ENCODE measurements at places on chromosomes 5 and 9.

GRCh38 chr5:160229190-160229742 is at the start of gene FABP6:
Gene FABP6 (plus strand): TSS chr5:160229506. CDS start chr5:160229558, 52 bp downstream.
- no peak for DNase-seq

GRCh38 chr5:14420101-14420811 is 161.3 kb upstream of the OTULINL start:
- DNase-seq = no peak

- DNase-seq = no peak
Observed at GRCh38 chr5:116769470-116769869, 194.8 kb upstream of the SEMA6A start.

- no peak for DNase-seq
Observed at GRCh38 chr5:111121926-111122325, 29.8 kb downstream of the WDR36 start.

DNA sequence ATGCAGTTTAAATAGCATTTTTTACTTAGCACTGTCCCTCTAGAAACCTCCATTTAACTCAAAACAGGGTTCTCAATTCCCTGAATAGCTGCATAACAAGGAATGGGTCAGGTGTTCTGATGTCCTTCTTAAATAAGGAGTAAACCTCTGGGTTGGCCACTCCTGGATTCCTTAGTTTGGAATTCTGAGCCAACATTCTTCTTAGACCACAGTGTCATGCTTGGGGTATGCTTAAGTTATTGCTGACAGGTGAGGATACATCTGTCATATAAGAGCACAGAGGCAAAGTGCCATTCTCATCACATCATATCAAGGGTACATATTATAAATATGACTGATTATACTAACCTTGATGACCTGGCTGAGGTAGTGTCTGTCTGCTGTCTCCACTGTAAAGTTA is 179.9 kb upstream of the SEMA6A start:
- no peak for DNase-seq

DNA sequence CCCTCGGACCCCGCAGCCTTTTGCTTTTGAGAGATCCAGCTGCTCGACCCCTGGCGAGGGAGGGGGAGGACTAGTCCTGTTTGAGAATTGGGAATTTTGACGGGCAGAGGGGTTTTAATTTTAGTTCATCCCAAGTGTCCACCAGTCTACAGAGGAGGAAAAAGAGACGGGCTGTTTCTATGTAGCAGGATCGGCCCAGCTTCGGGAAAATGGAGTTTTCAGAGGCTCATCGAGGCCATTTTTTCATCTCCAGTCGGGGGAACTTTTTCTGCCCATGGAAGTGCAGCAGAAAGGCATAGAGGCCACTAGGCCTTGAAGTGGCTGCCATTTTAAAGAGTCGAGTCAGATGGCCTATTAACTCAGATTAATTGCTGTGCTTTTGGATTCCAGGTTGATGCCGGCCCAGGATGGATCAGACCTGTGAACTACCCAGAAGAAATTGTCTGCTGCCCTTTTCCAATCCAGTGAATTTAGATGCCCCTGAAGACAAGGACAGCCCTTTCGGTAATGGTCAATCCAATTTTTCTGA is 1.2 kb downstream of the NSD1 start:
- no peak for DNase-seq

- no peak for DNase-seq
Observed at GRCh38 chr5:41670854-41671479, 160.6 kb upstream of the PLCXD3 start.

- no peak for DNase-seq
Observed at GRCh38 chr5:67301285-67301903, 104.8 kb upstream of the CD180 start.

GRCh38 chr9:106156465-106156864 is 462.1 kb downstream of the TMEM38B start:
- no peak for DNase-seq

GRCh38 chr5:66230551-66230950 is 86.5 kb downstream of the SREK1 start:
- DNase-seq = no peak

DNA sequence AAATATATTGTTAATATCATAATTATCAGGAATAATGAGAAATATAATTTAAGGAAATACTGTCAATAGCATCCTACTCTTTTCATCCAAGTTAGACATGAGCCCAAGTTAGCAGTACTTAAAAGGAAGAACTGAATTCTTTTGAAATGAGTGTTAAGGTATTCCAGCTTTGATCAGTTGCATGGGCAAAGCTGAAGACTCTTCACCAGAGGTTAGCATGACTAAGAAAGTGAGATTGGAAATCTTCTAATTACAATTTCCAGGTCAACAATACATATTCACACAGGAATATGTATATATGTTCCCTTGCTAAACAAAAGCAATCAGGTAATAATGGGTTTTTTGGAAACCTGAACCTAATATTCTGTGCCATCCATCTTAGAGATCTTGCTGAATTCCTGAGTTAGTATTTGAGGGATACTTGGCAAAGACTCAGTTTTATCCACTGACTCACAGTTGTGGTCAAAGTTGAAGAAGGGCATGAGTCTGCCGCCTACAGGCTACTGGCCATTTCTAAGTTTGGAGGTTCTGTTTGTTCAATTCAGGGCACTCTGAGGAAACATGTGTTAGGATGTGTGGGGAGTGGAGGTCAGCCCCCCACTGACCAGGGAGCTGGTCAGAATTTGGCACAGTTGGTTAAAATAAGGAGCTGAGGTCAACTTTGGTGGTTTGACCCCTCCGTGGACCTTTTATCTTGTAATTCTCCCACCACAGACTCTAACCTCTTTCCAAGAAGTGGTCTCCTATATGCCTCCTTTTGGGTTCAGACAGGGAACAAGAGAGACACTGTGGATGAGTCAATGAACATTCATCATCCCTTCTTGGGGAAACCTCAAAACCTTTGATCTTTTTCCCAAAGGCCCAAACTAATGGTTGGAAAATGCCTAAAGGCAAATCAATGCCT is 118.3 kb downstream of the PIK3R1 start:
- DNase-seq = no peak

GRCh38 chr5:15558681-15559080 is 58.7 kb downstream of the FBXL7 start:
- no peak for DNase-seq

DNA sequence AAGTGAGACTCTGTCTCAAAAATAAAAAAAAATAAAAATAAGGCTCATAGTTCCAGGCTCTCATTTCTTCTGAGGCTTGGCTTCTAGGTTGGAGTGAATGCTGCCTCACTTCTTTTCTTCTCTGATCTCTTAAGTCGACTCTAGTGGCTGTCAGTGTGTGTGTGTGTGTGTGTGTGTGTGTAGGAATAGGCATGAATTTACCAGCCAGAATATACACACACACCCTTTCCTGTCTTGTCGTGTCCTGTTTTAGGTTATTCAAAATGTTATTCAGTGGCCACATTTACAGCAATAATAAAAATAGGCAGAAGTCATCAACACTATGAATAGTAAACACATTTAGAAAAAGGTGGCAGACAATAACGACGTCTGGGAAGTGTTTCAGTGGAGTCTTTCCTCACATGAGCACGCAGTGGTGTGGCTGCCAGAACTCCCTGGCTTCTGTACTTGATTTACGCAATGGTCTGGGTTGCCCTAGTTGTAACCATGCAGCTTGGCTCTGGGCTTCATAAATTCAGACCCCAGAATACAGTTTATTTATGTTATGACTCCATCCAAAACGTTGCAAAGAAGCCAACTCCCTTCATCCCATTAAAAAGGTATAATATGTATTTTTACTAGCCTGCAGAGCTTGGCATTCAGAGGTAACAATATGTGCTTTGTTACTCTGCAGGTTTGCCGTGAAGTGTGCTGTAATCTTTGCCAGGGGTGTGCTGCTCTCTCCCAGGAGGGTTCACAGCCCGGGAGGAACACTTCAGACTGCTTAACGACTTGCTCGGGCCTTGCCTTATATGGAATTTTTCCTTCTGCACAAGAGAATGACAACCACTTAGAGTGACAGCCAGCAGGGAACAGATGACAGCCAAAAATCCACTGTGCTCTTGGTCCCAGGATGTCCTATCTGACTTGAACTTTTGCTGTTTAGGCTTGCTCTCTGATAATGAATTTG is 34.4 kb upstream of the PALM2AKAP2 start:
- no peak for DNase-seq

DNA sequence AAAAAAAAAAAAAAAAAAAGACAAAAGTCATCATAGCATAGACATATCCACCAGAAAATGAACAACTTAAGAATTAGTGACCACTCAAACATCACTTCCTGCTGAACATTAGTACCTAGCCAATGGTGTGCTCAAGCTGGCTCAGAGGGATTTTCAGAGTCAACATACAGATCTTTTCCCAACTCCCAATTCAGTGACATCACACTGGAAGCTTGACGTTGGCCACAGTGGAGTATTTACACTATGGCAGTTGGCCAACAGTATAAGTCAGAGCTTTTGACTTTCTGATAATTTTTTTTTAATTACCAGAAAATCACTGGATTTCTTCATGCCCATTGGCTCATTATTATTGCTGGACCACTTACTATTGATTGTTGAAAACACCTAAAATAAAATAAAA is 383.5 kb downstream of the ARHGEF28 start:
- DNase-seq = no peak

DNA sequence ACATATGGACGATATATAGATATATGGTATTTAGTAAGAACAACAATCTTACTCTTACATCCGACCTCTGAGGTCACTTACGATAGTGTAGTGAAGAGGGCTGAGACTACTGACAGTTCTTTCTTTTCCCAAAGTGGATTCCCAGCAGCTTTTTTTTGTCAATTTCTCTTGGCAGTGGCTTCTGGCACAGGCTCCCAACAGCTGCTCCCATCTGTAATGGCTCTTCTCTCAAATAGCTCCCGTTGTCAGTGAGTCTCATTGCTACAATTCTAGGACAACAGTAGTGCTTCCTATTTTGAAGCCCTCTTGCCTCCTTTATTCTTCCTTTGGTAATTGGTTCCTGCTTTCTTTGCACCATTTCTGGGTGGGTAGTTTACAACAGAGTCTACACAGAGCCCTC is 68.4 kb downstream of the SLC25A46 start:
- no peak for DNase-seq

Data from GM10248 (cell line).